ENCODE measurements at places on chromosomes 3 and 15. TPM values are rescaled to one million over a fixed set of nuclear protein-coding genes. Genes with fewer than 3 reads are reported as not detected.

- ATAC-seq = no peak
Observed at GRCh38 chr15:100726070-100726420, 123.7 kb downstream of the ASB7 start.

DNA sequence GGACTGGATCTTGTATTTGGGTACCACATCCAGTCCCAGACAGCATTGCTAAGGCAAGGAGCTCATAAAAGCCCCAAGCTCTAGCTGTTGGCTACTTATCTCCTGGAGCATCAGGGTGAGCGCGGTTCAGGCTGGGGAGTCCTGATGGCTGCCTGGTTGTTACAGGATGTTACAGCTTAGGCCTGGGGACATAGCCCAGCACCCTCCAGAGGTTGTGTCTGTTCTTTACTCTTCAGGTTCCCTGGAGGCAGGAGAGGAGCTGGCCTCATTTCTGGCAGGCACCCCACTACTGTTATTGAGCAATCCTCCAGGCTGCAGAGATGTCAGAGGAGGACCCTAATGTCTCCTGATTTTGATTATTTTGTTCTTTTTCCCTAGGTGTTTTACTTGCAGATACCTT lies 26.6 kb downstream of the APBA2 start:
- ATAC-seq = no peak

- peak; percentile 100 for ATAC-seq
Observed at GRCh38 chr3:40120806-40121205, 188.7 kb upstream of the EIF1B start.

GRCh38 chr15:50916400-50916799 lies 7.9 kb downstream of the AP4E1 start:
- no peak for ATAC-seq

GABRG3 gene
- total RNA-seq = 1.9 TPM

GALNT15 gene
- total RNA-seq = 0.49 TPM
